ENCODE measurements at places on chromosomes 5 and 9. TPM values are rescaled to one million over a fixed set of nuclear protein-coding genes. Genes with fewer than 3 reads are reported as not detected.

The ARL14EPL gene
- total RNA-seq = 0.32 TPM

The BSPRY gene
- total RNA-seq = not detected

The CDC25C gene
- 0.65 TPM for total RNA-seq

The C5orf52 gene
- total RNA-seq = not detected

The FOXI1 gene
- not detected for total RNA-seq

The MYMK gene
- not detected for total RNA-seq

The CENPK gene
- total RNA-seq = 7.0 TPM

The FRMPD1 gene
- total RNA-seq = not detected

The TEX48 gene
- not detected for total RNA-seq

The IFNA13 gene
- not detected for total RNA-seq
